ENCODE measurements at places on chromosomes 6 and 20. TPM values are rescaled to one million over a fixed set of nuclear protein-coding genes. Genes with fewer than 3 reads are reported as not detected.
A peak's percentile ranks its signal among the peaks of the same experiment; 100 is the strongest.

DNA sequence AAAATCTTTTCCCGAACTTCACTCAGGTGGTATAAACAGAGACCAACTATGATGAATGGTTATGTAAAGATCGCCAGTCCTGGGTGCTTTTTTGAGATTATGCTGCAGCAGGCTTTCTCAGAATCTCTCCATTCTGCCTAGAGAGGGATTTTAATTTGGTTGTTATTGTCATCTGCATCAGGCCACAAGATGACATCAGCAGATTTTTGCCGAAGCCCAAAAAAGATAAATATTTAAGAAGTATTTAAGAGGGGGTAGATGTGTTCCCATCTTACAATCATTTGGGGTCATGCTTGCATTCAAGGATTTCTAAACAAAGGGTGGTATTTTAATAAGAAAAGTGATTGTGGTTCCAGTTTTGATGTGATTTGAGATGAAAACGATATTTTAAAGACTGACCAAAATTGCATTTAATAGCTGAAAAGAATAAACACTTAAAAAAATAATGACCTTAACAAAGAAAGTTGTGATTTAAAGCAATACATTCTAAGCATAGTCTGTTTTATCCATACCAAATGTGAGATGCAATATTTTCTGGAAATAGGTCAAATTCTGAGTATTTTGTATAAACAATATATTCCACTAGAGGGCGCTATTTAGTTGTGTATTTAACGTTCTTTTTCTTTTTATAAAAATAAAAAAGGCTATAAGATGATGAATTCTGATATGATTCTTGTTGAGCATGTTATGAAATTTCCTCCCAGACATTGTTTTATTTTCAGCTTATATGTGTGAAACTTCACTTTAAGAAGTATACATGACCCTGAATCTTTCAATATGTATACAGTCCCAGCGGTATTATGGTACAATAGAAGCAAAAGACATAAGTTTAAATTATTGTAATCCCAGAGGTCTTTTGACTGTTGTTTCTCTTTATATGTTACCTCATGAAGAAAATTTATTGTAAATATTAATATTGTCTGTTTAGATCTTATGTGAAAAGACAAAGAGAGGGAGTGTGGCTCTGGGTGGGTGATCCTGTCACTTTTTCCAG is 51.0 kb upstream of the ZFP64 start:
- no peak overlapping the region for H3K4me3 ChIP-seq
- H3K27ac ChIP-seq, result no peak overlapping the region
- H3K36me3 ChIP-seq, result no peaks in the 10 kb centered on the region

GRCh38 chr6:143097224-143097795 is 36.6 kb downstream of the AIG1 start:
- no peak for DNase-seq
- H3K4me1 ChIP-seq, result no peaks in the 10 kb centered on the region
- no peaks in the 10 kb centered on the region for H3K36me3 ChIP-seq
- no peak overlapping the region for H3K27ac ChIP-seq
- H3K4me3 ChIP-seq, result no peak overlapping the region

- no peak for DNase-seq
- peaks cover 34% of the 10 kb centered on the region for H3K36me3 ChIP-seq
- H3K27ac ChIP-seq, result peak overlapping the region; percentile 23
- peak overlapping the region; percentile 21 for H3K4me3 ChIP-seq
Observed at GRCh38 chr6:33197431-33198048, 2.9 kb downstream of the RXRB start.

Gene NNAT
- total RNA-seq, result 2.7 TPM

DNA sequence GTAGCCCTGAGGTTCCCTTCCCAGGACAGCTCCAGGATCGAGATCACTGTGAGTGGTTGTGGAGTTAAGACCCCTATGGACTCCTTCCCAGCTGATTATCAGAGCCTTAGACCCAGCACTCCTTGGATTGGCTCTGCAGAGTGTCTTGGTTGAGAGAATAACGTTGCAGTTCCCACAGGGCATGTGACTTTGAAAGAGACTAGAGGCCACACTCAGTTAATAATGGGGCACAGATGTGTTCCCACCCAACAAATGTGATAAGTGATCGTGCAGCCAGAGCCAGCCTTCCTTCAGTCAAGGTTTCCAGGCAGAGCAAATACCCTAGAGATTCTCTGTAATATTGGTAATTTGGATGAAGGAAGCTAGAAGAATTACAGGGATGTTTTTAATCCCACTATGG is 5.2 kb upstream of the BTN2A2 start:
- DNase-seq, result no peak
- H3K27me3 ChIP-seq, result no peaks in the 10 kb centered on the region
- no peaks in the 10 kb centered on the region for H3K4me1 ChIP-seq
- no peak overlapping the region for H3K4me3 ChIP-seq

DNA sequence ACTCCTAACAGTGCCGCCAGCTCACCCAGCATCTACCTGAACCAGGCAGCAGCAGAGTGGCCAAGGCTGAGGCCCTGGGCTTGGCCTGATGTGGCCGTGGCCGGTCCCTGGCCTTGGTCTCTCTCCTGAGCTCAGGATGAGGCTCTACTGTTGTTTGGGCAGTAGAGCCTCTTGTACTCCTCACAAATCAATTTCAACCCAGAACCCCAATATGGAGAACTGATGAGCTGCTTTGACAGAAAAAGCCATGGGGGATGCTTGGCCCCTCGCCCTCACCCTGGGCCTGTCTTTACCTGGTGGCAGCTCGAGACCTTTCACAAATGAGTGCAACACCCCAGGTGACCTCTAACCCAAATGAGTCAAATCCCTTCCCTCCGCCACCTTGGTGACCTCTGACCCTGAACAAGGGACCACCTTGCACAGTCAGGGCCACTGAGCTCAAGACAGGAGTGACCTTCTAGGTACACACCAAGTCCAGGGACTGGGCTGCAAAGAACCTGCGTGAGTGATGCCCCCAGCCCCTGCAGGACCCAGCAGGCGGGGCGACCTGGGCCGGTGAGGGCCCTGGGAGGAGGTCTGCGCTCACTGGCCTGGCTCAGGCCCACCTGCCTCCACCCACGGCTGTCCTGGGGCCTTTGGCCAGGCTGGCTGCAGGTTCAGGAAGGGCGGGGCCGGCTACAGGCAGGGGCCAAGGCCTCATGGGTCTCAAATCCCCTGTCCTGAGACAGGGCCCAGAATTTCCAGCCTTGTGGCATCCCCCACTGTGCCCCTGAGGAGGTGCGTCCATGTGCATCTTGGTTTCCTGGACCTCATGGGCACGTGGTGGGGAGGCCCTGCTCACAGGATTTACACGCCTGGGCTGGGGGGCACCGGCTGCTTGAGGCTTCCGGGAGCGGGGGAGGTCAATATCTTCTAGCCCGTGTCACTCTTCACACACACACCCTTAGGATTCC is 30.2 kb downstream of the PSMG4 start:
- peaks cover 11% of the 10 kb centered on the region for H3K4me1 ChIP-seq
- DNase-seq, result peak; percentile 91
- no peak overlapping the region for H3K4me3 ChIP-seq

DNA sequence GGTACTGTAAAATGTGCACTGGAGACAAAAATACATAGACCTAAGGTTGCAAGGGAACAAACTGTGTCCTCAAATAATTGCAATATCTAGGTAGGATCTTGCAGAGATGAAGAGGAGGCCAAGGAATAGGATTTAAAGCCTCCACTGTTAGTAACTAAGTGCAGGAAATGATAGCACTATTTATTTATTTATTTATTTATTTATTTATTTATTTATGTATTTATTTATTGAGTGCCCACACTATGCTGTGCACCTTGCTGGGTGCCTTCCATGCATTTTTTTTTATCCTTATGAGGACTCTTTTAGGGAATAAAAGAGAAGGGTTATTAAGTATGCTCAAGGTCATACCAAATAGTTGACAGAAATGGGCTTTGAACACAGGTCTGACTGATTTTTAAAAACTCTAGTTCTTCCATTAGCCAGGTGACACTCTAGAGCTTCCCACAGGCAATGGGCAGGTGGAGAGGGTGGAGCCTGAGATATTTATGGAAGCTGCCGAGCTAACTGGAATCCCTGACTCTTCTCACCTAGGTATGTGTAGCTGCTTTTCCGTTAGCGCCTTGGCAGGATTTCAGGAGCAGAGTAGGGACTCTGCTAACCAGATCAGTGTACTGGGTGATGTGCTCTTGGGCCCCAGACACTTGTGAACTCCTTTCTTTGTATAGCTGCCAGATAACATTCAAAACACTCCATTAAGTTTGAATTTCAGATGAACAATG is 12.8 kb upstream of the NUP153 start:
- no peak overlapping the region for H3K4me3 ChIP-seq
- peaks cover 21% of the 10 kb centered on the region for H3K4me1 ChIP-seq
- H3K27ac ChIP-seq, result no peak overlapping the region
- DNase-seq, result no peak

DNA sequence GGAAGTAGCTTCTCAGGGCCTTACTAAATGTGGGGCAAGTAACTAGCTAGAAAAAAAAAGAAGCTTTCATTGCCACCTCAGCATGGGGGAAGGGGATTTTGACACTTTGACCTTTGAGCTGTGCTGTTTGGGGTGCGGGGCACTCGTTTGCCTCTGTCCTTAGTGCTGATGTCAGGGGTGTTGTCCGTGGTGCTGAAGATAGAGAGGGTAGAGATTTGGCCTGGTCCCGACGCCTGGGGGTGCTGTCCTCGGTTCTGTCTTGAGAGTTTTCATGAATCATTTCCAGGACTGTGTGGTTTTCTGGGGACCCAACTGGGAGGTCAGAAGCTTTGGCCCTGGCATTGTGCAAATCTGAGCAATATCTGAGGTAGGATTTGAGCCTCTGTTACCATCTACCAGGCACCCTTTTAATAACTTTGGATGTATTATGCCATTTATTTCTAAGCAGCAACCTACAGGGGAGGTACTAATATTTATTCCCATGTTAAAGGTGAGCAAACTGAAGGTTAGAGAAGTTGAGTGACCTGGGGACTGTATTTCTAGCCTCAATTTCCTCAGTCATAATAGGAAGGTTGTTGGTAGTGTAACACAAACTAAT is 78.0 kb downstream of the DLGAP4 start:
- peaks cover 29% of the 10 kb centered on the region for H3K27me3 ChIP-seq
- H3K4me1 ChIP-seq, result no peaks in the 10 kb centered on the region
- no peak overlapping the region for H3K4me3 ChIP-seq
- DNase-seq, result no peak
- no peaks in the 10 kb centered on the region for H3K36me3 ChIP-seq
- no peak overlapping the region for H3K27ac ChIP-seq

Gene GSTA3
- total RNA-seq, result not detected

GRCh38 chr6:126039284-126039683 is 52.9 kb downstream of the TRMT11 start:
- DNase-seq, result no peak
- peak overlapping the region; percentile 54 for H3K27ac ChIP-seq
- H3K4me1 ChIP-seq, result peaks cover 49% of the 10 kb centered on the region
- peaks cover 12% of the 10 kb centered on the region for H3K36me3 ChIP-seq
- no peaks in the 10 kb centered on the region for H3K27me3 ChIP-seq

DNA sequence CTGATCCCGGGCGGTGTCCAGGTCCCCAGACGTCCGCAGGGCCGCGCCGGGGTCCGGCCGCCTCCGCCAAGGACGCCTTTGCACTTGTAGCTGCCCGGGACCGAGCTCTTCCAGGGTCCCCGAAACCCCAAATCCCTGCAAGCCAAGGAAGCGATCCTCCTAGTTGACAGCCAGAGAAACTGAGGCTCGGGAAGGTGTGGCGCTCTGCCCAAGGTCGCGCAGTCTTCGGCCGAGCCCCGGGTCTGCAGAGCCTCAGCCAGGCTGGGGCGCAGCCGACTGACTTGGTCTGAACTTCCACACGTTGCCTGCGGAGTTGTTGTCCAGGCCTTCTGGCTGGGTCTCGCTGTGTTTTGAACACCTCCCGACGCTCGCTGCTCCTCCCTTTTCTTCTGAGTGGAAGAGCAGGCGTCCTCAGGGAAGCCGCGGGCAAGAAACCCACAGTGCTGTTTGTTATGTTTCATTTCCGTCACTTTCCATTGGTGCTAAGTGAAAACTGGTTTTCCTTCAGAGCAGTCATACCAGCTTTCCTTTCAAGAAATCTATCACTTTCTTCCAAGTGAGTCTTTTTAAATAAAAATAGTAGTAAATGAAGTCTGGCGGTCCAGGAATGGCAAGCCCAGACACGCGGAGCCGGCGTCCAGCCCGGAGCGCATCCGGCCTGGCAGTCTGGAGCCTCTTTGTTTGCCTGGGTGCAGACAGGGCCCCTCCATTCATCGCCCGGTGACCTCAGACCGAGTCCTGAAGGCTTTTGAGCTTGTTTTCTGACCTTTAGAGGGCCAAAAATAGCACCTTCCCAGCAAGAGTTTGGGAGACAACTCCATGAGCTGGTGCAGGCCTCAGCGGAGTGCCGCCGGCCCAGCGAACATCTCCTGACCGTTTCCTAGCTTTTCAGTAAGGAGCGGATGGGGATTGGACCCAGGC is 698 bp downstream of the FAM210B start:
- peak overlapping the region; percentile 84 for H3K27ac ChIP-seq
- H3K4me1 ChIP-seq, result peaks cover 20% of the 10 kb centered on the region
- H3K4me3 ChIP-seq, result peak overlapping the region; percentile 90
- no peak for DNase-seq

Gene HDDC2
- 46.4 TPM for total RNA-seq

Gene MEI4
- not detected for total RNA-seq

Gene ADTRP
- 1.3 TPM for total RNA-seq

DNA sequence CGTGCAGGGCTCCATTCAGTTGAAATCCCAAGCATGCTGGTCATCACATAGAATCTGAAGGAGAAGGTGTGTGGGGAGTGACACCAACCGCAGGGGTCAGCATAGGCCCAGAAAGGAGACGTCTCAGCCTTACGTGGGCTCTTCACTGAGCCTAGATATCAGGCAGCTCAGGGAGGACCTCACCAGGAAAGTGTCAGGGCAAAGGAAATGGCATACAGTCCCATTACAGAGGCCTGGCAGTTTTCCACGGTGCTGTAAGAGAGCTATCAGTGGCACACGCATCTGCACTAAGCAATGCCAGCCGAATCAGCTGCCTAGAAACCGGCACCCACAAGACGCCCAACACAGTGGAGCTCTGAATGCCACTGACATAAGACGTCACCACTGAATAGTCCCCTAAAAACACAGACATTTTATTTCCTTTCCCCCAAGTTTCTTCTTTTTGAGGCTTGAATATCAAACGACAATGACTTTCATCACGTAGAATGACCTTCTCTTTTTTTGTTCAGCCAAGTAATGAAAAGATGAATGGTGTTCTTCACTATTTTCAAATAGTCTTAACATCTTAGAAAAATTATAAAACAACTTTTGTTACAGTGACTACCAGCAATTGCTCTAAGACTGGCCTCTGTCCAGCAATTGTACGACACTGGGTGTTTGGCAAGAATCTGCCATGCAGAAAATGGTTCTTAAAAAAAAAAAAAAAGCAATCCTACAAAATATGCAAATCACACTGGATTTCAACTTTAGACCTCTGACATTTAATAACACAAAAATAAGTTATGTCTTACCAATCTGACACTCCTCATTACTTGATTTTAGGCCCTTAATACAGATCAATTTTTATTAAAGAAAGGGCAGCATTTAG is 88.9 kb upstream of the FOXQ1 start:
- no peaks in the 10 kb centered on the region for H3K4me1 ChIP-seq
- H3K27me3 ChIP-seq, result peaks cover 6% of the 10 kb centered on the region
- no peaks in the 10 kb centered on the region for H3K36me3 ChIP-seq
- DNase-seq, result no peak
- H3K27ac ChIP-seq, result no peak overlapping the region

Measured in chondrocyte (in vitro differentiated cells).